Spleen (tissue), 13 donors: ENCODE measurements at places on chromosomes 6 and 20.

DNA sequence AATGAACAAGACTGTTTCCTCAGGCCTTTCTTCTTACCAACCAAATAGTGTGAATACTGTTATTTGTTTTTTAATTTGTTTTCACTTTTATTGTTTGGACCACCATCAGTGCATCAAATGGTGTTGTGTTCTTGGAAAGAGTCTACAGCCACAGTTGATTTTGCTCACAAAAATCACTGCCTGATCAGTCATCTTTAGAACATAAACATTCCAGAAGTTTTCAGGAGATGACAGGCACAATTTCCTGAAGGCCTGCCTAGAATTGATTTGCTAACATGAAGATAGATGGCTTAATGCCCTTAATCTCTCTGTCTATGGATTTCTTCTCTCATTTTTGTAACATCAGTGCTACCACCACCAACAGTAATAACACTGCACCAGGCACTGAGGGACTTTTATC is 13.5 kb downstream of the IL22RA2 start:
- DNase-seq, result no peak

- no peak for DNase-seq
Observed at GRCh38 chr6:136920216-136920615, 1.9 kb upstream of the SLC35D3 start.

DNA sequence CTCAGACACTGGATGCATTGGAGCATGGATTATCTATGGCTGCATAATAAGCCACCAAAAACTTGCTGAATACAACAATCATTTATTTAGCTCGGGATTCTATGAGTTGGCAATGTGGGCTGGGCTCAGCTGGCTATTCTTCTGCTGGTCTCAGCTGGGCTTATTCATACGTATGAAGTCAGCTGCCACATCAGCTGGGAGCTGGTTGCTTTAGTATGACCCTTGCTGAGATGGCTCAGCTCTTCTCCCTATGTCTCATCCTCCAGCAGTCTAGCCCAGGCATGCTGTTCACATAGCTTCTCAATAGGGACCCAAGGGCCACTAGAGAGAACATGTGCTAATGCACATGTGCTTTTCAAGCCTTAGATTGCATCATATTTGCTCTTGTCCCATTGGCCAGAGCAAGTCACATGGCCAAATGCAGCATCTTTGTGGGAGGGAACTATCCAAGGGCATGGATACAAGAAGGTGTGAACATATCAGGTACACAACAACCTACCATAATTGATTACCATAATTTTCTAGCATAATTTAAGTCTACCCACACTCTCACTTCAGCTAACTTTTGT is 444.6 kb downstream of the KIF16B start:
- DNase-seq, result no peak

- no peak for DNase-seq
Observed at GRCh38 chr6:2097464-2097863, 147.9 kb downstream of the GMDS start.

DNA sequence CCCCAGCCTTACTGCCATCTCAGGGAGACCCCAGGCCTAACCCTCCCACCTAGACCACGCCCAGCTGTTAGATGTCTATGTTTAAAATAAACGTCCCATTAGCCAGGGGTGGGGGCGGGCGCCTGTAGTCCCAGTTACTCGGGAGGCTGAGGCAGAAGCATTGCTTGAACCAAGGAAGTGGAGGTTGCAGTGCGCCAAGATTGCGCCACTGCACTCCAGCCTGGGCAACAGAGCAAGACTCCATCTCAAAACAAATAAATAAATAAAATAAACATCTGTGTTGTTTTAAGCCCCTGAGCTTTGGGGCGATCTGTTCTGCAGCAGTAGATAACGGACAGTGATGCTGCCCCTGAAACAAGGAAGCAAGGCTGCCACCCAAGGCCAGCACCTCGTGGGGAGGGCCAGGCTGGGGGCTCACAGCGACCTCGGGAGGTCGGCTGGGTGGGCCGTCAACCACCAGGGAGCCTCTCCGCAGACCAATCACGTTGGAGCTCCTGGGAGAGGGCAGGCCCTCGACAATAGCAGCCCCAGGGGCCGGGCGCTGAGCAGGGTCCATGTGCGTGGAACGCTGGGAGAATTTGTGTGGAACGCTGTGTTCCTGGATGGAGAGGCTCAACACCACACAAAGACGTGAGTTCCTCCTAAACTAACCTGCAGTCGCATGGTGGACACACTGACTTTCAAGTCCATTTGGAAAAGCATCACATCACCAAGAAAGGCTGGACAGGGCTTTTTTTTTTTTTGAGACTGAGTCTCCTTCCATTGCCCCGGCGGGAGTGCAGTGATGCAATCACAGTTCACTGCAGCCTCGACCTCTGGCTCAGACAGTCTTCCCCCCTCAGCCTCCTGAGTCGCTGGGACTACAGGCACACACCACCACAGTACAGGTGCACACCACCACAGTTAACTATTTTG is 1.0 kb upstream of the HELZ2 start:
- peak; percentile 83 for DNase-seq

DNA sequence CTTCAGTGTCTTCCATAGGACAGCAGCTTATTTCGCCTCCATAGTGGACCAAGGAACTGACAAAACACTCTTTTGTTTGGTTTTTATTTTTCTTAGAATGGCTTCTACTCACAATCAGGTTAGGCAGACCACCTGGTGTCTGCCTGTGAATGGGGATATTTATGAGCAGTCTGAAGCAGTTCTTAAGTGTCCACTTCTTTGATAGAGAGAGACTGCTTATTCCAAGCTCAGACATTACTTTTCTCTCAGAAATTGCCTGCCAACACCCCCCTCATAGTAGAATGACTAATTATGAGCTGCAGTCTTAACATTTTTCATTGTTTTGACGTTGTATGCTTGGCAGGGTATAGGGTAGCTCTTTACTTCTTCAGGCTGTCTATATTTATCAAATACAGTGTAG is 174.7 kb downstream of the ZFAND3 start:
- no peak for DNase-seq

GRCh38 chr6:72321788-72322187 is 300.1 kb upstream of the KCNQ5 start:
- no peak for DNase-seq

DNA sequence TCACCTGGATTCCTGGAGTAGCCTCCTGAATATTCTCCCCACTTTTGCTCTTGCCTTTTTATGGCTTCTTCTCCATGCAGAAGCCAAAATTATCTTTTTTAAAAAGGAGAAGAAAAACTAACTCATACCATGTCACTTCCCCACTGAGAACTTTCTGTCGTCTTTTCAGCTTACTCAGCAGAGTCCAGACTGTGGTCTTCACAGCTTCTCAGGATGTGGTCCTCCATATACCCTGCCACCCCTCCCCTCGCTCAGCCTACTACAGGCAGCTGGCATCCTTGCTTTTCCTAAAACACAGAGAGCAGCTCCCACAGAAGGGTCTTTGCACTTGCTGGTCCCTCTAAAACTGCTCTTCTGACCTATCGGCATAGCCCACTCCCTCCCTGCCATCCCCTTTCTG is 89.4 kb upstream of the ISM1 start:
- DNase-seq, result no peak

DNA sequence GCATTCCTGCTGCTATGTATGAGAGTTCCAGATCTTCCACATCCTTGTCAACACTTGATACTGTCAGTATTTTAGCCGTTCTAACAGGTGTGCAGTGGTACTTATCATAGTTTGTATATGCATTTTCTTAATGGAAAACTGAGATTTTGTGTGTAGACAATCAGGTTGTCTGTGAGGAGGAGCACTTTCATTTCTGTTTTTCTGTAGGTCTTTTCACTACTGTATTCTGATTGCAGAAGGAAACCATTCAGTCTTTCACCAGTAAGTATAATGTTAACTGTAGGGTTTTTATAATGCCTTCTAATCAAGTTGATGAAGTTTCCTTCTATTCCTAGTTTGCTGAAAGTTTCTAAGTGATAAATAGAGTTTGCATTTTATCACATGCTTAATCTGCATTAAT is 107.5 kb downstream of the C6orf58 start:
- no peak for DNase-seq

DNA sequence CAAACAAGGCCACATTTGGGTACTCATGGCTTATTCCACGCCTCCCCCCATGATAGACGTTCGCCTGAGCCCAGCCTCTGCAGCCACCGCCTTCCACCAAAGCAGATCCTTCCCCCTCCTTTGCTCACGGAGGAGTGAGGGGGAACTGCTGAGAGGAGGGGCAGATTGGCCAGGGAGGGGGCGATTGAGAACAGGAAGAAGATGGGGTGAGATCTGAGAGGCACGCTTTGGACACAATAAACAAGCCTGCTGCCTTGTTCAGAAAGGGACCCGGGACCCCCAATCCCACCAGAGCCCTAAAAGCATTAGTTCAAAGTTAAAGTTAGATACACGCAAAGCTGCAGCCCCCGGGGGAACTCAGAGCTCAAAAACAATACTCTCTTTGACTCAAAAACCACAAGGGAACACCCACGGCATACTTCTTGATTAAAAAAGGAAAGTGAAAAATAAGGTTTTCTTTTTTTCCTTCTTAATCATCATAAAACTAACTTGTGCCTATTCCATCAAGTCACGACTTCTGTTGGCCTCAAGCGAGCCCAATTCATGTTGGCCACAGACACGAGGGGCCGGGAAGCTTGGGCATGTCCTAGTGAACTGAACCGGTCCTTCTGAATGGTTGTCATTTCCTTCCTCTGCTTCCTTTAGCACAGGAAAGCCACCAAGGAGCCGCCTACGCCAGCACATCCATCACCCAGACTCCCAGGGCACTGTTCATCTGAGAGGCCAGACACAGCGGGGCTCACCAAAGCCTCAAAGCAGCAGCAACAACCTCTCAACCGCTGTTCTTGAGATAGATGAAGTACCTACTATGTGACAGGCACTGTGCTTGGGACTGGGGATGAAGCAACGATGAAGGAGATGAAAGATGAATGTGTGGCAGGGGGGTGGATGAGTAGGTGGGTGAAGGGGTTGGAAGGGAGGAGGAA is 44.7 kb downstream of the NFATC2 start:
- peak; percentile 80 for DNase-seq
